ENCODE measurements at places on chromosomes 11 and 22.
A peak's percentile ranks its signal among the peaks of the same experiment; 100 is the strongest.

- no peak for DNase-seq
Measured at GRCh38 chr22:46428602-46429324, 93.2 kb downstream of the TRMU start.

DNA sequence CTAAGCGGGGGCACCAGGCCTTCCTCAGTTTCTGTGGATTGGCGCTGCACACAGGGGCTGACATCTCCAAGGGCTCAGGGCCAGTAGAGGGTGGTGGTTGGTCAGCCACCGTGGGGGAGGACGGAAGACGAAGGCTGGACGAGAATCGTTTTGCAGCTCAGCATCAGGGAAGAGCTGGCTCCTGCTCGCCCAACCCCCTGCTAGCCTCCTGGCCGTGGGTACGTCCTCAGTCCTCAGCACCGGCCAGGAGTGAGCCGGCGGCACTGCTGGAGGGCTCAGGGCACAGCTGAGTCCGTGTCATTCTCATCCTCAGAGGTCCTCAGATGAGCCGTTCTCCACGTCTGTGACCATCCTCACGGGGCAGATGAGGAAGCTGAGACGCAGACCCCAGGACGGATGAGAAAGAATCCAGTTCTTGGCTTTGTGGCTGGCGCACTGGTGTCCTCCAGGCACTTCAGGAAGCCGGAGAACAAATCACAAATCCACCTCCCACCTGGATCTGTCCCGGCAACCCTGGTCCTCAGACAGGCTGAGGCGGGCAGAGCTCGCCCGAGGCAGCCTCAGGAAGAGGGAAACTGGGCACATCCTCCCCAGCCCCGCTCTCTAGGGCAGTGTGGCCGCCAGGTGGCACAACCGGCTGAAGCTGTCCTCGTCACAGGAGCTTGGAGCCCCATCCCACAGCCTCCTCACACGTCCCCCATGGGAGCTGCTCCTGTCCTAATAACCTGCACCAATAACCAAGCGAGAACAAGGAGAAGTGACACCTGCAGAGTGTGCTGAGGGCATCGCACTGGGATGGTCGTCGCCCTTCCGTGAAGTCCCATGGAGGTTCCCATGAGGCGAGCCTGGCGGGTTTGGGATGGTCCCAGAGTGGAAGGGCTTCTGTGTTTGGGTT lies 393.7 kb downstream of the BRD1 start:
- no peak for DNase-seq

- DNase-seq = no peak
Measured at GRCh38 chr22:31651664-31652063, 10.4 kb downstream of the PISD start.

DNA sequence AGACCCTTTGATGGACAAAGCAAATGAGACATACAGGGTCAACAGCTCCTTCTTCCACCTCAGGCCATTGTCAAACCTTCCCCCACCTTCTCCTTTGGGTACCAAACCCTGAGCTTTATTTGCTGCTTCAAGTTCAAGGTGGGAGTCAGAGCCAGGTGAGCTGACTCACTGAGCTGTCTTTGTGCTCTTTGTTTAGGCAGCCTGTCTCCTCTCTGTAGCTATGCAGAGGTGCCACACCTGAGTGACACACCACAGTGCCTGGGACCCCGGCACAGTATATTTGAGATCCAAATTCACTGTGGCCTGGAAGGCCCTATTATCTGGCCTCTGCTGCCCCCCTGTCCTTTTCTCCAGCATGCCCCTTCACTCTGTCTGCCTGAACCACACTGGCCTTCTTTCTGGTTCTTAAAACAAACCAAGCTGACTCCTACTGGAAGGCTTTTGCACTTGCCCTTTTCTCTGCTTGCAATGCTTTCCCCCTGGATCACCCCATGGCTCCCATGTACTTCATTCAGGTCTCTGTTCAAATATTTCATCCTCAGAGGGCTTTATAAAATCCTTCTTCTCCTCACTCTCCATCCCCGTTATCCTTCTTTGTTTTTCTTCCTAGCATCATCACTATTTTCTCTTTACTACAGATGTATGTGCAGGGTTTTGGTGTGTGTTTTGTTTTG lies 16.1 kb downstream of the LMO2 start:
- DNase-seq = no peak

- peak; percentile 96 for DNase-seq
Measured at GRCh38 chr22:38176170-38176741, 5.4 kb downstream of the PLA2G6 start.

- no peak for DNase-seq
Measured at GRCh38 chr11:24239930-24240329, 256.9 kb upstream of the LUZP2 start.

DNA sequence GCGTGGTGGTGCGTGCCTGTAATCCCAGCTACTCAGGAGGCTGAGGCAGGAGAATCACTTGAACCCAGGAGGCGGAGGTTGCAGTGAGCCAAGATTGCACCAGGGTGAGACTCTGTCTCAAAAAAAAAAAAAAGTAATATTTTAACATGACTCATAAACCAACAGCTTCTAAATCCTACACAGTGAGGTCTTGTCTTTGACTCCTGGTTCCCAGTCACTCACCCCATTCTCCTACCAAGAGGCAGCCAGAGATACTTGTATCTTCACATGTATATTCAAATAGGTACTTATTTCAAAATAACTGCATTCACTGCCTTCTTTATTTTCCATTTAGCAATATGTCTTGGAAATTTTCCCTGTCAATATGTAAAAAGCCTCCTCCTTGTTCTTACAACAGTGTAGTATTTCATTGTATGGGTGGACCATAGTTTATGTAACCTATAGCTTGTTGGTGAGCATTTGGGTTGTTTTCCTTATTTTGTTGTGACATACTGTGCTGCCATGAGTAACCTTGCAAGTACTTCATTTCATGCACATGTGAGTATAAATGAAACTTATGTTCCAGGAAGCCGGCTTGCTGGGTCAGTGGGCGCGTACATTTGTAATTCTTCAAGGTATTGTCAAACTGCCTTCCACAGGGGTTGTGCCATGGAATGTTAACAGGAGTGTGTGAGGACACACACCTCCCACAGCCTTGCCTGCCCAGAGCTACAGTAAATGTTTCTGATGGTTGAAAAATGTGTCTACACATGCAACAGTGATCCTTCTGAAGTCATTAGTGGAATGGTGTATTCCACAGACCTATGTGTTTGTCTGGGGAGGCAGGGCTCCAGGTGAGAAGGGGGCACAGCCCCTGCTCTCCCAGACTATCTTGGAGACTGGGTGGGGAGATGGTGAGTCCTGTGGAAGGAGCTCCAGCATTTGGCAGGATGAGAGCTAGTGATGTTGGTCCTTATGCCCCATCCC lies 47.9 kb downstream of the OSBP2 start:
- DNase-seq = peak; percentile 76

Measured in suppressor macrophage (primary cell).